Muscle of back (tissue), 13 donors: ENCODE measurements at places on chromosomes 6 and 20. TPM values are rescaled to one million over a fixed set of nuclear protein-coding genes. Genes with fewer than 3 reads are reported as not detected.

The VIP gene
- 0.71 TPM for polyA plus RNA-seq

The PAX1 gene
- 3.7 TPM for polyA plus RNA-seq

The LRFN2 gene
- polyA plus RNA-seq, result 0.09 TPM

The PRL gene
- polyA plus RNA-seq, result 10.0 TPM

The DEFB132 gene
- not detected for polyA plus RNA-seq

The SHLD1 gene
- 5.1 TPM for polyA plus RNA-seq

The TMEM170B gene
- polyA plus RNA-seq, result 6.4 TPM

The GTSF1L gene
- not detected for polyA plus RNA-seq

The TINAG gene
- not detected for polyA plus RNA-seq

The CCN5 gene
- polyA plus RNA-seq, result 0.07 TPM

The LAMA2 gene
- polyA plus RNA-seq, result 146 TPM

The CCDC170 gene
- polyA plus RNA-seq, result 0.50 TPM

The ARHGAP18 gene
- polyA plus RNA-seq, result 21.1 TPM

The PRR18 gene
- polyA plus RNA-seq, result 0.65 TPM

The CGA gene
- polyA plus RNA-seq, result 3.7 TPM
